ENCODE measurements at places on chromosomes 7 and 10.

- peak; percentile 19 for DNase-seq
Measured at GRCh38 chr10:84097787-84098353, 41.4 kb upstream of the GHITM start.

DNA sequence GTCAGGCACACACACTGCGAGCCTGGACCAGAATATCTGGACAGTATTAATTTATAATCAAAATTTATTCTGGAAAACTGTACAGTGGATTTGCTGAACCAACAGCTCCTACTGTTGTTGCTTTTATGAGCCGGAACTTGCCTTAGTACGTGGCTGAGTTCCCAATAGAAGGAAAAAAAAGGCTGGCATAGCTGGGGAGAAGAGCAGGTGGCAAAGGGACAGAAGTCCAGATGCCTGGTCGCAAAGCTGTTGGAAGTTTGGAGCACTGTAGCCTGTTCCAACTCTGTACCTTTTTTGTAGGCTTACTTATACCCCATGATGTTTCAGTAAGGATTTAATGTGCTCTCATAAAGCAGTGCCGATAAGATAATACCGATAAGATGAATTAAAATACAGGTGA is 333.8 kb downstream of the ABCA13 start:
- no peak for DNase-seq

GRCh38 chr7:27297356-27297755 is 54.8 kb downstream of the EVX1 start:
- no peak for DNase-seq

DNA sequence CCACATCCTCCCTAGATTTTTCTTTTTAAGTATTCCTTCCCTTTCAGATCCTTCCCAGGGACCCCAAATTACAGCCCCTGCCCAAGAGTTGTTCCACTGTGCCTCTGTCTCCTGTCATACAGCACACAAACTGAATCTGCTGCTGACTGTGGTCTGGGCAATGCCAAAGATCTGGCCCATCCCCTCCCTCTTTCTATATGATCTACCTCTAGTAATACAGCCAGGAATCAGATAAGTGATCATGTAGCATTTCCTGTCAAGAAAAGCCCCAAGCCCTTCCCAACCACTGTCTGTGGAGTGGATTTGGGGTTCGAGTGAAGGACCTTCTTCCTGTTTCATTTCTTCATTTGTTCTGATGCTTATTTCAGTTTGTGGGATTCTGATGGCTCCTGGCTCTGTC is 6.7 kb downstream of the STX1A start:
- DNase-seq, result no peak

- DNase-seq, result no peak
Measured at GRCh38 chr10:118809357-118810220, 54.8 kb upstream of the CACUL1 start.

Measured in NCI-H1694 treated with DMSO at 0.1 percent for 48 hours (cell line).